ENCODE measurements at places on chromosomes 1 and 21.
A peak's percentile ranks its signal among the peaks of the same experiment; 100 is the strongest.

DNA sequence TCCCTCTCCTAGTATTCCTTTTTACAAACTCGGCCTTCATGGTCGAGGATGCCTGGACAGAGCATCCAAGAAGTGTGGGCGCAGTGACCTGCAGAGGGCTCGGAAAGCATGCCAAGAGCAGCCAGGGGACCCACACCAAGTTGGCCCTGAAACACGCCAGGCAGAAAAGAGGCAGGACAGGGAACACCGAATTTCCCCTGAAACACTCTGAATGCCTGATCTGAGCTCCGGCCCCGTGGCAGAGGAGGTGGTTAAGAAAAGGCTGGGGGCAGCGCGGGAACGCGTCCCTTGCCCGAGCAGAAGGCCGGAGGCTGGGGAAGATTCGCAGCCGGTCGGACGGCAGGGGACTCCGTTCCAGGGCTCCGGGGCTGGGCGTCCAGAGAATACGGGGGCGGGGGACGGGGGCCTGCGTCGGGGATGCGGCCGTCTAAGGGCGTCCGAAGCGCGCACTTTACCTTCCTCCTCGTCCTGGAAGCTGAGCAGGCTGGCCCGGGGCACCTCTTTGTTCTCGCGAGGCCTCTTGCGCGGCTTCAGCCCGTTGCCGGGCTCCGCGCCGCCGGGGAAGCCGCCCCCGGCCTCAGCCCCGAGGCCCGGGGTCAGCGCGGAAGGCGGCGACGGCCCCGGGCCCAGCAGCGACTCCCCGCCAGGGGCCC, 558 bp downstream of the PAXBP1 start:
- peak; percentile 12 for DNase-seq

DNA sequence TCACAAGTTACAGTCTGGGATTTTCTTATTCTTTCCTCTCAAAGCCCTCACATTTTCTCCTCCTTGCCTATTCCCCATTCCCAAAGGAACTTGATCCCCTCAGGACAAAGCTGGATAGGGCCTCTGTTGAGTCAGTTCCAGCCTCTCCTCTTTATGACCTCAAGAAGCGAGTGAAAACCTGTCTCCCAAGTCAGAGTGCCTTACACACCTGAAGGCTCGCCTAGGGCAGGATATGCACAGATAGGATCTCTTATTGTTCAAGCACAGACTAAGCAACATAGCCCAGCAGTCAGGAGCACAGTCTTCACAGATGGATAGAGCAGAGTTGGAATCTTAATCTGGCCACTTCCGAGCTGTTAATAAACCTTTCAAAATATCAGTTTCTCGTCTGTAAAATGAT, 60.8 kb upstream of the PRRC2C start:
- no peak for DNase-seq

DNA sequence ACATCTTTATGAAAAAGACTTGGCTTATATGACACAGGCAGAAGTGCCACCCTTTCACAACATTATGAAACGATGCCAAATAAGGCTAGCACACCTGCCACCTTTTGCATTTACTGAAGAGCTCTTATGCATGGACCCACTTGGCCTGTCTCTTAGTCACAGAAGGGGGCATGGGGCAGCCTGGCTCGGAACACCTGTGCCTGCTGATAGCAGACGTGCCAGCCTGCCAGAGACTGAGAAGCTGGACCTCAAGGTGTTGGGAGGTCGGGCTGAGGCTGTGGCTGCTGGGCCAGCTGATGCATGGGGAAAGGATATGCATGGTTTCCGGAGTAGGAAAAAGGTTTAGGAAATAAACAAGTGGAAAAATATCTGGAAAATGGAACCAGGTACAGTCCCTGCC, 21.5 kb downstream of the RCAN1 start:
- DNase-seq: no peak

DNA sequence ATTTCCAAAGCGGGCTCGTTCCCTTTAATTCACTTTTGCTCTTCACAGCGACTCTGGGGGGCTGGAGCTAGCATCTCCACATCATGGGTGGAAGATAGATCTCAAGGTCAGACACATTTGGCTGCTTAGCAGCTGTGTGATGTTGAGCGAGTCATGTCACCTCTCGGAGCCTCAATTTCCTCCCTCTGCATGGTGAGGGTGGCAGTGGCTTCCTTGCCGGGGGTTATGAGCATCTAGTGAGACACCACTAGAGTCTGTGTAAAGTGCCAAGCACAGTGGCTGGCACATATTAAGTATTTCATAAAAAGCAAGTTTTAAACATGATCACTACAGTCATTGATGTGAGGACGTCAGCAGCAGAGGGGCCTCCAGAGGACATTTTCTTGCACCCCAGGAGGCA, 16.9 kb upstream of the ECE1 start:
- no peak for DNase-seq

DNA sequence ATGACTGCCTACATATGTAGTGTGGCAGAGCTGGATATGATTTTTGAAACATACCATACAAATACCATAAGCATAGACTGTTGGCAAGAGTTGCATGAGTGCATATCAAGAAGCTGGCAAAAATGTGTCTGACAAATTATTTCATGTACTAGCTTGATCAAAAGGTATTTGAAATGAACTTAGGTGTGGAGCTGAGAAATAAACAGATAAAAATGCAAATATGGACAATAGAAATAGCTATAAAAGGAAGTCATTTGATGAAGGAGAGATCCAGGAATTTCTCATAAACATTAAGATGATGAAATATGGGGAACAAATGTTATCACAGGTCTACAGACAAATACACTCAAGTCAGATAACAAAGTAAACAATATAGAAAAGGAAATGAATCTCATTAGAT, 609.1 kb downstream of the PTPRC start:
- no peak for DNase-seq

- DNase-seq: no peak
Measured at GRCh38 chr1:31796707-31797106, 19.1 kb downstream of the SPOCD1 start.

DNA sequence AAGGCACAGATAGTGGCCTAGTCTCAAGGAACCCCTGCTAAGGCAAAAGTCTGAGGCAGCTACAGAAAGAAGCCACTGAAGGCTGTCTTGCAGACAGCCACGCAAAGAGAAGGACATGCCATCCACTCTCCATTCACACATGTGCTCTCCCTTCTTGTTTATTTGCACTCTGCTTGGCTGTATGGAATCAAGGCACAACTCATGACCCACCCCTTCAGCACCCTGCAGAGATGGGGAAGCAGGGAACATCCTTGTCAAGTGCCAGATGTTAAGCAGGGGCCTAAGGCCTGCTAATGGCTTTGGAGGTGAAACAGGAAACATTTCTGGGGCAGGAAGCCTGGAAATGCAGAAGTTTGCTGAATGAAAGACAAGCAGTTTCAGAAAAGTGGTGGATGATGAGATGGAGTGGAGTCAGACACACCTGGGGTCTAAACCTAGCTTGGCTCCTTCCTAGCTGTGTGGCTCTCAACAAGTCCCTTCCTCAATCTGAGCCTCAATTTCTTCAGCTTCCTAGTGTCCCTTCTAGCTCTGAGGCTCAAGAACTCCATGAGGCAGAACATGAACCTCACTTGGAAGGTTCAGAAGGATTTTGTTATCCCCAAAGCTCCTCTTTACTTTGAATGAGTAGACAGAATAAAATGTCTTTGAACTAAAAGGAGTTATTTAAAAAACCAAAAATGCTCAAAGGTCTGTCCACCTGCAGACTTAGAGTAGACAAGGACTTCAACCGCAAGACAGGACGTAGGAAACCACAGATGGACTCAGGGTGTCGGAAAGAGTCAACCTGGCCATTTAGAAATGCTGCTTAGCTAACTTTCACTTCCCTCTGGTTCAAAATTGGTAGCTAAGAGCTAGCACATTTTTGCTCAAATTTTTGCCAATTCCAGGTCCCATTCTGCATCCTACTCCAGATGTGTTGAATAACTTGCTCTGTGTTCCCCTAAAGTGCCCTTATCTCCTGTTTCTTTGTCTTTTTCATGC, 283.1 kb downstream of the PLPP3 start:
- DNase-seq: no peak

- DNase-seq: no peak
Measured at GRCh38 chr1:240232530-240232929, 140.8 kb downstream of the FMN2 start.

DNA sequence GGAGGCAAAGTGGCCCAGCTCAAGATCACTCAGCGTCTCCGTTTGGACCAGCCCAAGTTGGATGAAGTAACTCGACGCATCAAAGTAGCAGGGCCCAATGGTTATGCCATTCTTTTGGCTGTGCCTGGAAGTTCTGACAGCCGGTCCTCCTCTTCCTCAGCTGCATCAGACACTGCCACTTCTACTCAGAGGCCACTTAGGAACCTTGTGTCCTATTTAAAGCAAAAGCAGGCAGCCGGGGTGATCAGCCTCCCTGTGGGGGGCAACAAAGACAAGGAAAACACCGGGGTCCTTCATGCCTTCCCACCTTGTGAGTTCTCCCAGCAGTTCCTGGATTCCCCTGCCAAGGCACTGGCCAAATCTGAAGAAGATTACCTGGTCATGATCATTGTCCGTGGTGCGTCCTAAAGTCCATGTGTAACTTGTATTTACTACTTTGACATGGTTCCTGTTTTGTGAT, 2.7 kb downstream of the RBM15 start:
- DNase-seq: no peak

DNA sequence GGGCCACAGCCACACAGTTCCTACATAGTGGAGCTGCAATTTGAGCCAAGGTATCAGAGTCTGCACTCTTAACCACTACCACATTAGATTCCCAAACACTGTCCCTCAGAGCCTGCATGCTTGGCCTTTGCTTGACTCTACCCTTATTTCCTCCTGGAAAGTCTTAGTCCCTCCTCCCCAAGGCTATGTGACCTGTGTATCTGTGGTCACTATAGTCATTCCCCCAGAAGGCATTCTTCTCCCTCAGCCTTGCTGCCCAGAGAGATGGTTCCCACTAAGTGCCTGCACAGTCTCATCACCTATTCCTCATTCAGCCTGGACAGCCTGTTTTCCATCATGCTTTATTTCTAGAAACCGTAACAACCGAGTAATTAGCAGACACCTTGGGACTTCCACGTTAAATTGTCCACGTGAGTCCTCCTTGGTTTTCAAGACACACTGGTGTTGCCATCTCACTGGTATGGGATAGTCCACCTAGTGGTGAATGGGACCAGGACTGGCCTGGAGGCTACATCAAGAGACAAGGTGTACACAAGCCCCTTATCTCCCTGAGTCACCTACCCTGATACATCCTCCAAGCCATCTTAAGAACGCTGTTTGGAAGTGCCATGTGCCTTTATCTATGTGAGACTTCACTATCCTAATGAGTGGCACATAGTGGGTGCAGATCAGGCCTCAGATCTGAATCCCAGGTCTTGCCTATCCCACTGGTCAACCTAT, 3.8 kb upstream of the ZNF648 start:
- DNase-seq: no peak

- no peak for DNase-seq
Measured at GRCh38 chr1:220843481-220844011, 35.7 kb upstream of the HLX start.

DNA sequence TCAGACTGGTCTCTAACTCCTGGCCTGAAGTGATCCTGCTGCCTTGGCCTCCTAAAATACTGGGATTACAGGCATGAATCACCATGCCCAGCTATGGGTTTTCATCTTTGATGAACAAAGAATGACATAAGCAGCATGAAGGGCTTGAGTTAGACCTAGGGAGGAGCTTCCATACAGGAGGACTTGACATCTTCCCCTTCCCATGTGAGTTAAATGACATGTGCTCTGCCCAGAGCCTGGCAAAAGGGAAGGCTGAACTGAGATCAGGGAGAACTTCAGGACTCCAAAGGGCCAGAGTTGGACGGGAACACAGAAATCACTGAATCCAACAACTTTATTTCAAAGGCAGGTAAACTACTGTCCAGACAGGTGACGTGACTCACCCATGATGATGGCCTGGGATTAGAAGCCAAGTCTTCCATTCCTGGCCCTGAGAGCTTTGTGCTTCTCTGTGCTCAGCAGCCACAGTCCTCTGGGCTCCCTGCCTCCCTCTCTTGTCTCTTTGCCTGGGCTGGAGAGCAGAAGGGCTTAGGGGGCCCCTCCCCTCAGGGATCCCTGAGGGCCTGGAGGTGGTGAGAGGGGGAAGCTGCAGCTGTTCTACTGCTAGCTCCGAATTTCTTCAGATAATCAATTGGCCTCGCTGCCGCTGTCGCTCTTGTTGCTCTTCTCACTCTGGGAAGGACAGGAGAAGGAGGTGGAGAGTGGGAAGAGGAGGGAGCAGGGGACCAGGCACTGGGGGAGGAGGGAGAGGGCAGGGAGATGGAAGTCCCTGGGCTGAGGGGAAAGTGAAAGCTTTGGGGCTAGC, 7.6 kb downstream of the NHLH1 start:
- no peak for DNase-seq
